Activated CD4-positive, alpha-beta memory T cell treated with anti-CD3 and anti-CD28 coated beads, Interleukin-2, amount 10 ng/mL, durations not matched to agents 7 days and 5 days (primary cell): ENCODE measurements at places on chromosomes 12 and 14.

DNA sequence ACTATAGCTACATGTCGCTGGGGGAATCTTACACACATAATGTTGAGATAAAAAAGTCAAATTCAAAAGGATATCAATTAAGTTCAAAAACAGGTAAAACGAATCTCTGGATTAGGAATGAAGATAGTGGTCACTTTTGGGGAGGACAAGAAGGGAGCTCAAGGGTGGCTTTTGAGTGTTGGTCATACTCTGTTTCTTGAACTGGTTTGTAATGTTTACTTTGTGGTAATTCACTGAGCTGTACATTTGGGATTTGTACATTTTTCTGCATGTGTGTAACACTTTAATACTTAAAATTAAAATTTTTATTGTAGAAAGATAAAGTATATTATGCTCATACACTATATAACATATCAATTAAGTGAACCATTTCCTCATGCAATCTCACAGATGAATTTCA lies 26.6 kb downstream of the KLHL28 start:
- peaks cover 6% of the 10 kb centered on the region for H3K4me1 ChIP-seq
- H3K36me3 ChIP-seq, result peaks cover 50% of the 10 kb centered on the region
- no peak overlapping the region for H3K4me3 ChIP-seq
- H3K27ac ChIP-seq, result no peak overlapping the region
- DNase-seq, result no peak
- no peaks in the 10 kb centered on the region for H3K27me3 ChIP-seq

- H3K27ac ChIP-seq, result no peak overlapping the region
- no peaks in the 10 kb centered on the region for H3K4me1 ChIP-seq
- H3K36me3 ChIP-seq, result no peaks in the 10 kb centered on the region
Observed at GRCh38 chr12:2282318-2282717, 229.5 kb downstream of the CACNA1C start.

DNA sequence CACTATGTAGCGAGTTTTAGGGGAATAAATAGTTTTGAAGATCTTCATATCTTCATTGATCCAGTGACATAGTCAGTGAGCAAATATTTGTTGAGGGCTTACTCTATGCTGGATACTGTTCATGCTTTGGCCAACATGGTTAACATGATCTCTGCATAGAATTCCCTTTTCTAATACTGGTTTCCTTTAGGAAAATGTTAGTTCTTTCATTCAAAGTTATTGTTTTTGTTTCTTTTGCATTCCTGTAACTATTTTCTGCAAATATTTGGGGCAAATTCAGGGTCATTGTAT lies 226.5 kb downstream of the C12orf50 start:
- no peak overlapping the region for H3K4me3 ChIP-seq

GRCh38 chr12:61915420-61915819 lies 344.8 kb upstream of the USP15 start:
- no peaks in the 10 kb centered on the region for H3K36me3 ChIP-seq
- no peak overlapping the region for H3K4me3 ChIP-seq
- no peaks in the 10 kb centered on the region for H3K27me3 ChIP-seq
- H3K27ac ChIP-seq, result no peak overlapping the region
- no peak for DNase-seq
- no peaks in the 10 kb centered on the region for H3K4me1 ChIP-seq

- H3K36me3 ChIP-seq, result no peaks in the 10 kb centered on the region
- H3K27me3 ChIP-seq, result no peaks in the 10 kb centered on the region
- no peak overlapping the region for H3K27ac ChIP-seq
- H3K4me3 ChIP-seq, result no peak overlapping the region
- peaks cover 22% of the 10 kb centered on the region for H3K4me1 ChIP-seq
- DNase-seq, result no peak
Observed at GRCh38 chr14:68403191-68404145, 389.4 kb downstream of the ZFP36L1 start.
